Neuronal stem cell (in vitro differentiated cells): ENCODE measurements at places on chromosomes 1 and 21.

DNA sequence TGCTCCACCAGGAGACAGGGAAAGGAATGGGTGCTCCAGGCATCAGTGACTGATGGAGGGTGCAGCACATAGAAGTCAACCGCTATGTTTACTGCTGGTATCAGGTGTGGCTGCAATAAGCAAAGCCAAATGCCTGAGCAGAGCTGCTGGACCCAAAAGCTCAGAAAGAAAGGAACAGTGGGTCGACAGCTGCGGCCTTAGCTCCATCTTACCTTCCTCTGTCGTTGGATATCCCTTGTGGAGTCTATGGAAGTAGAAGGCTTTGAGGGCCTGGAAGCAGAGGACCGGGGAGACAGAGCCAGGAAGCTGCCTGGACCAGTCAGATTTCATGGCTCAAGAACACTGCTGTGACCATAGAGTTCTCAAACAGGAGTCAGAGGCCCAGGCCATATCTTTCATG lies 45.3 kb downstream of the RIMS3 start:
- no peak for DNase-seq

DNA sequence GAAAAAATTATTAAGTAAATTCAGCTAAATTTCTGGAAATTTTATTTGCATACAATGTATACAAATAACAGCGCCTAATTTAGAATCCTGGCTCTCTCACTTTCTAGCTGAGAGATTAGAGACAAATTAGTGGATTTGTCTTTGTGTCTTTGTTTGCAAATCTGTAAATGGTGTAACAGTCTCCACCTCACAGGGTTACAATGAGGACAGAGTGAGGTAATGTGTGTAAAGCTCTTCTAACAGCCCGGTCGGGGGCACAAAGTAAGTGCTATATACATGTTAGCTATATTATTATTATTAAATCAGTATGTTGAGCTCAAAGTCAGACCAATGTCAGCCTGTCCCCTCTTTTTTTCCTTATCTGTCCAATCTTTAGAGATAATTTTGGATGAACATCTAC lies 5.0 kb upstream of the ADAMTSL4 start:
- DNase-seq = no peak

DNA sequence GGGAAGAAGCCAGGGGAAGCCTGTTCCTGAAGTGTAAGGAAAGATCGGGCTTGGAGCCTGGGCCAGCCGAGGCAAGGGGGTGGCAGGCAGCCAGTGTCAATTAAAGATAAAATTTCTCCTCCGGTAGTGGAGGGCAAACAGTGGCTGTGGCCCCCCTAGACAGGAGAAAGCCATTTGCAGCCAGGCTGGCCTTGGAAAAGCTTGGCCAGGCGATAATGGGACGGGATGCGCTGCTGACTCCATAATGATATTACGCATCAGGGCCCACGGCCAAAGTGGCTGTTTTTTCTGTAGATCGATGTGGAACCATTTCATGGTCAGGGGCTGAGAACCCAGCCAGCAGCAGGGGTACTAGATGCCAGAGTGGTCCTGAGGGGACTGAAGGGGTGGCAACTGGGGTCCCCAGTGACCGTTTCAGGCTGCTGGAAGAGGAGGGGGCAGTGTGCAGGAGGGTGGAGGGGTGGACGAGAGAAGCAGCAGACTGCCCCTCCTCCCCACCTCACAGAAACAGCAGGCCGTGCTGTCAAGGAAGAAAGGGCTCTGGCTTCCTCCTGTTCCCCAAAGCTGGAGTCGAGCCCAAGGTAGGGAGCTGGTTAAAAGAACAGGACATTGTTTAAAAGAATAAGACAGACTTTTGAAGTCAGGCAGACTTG lies 25.2 kb downstream of the KCNC4 start:
- no peak for DNase-seq

DNA sequence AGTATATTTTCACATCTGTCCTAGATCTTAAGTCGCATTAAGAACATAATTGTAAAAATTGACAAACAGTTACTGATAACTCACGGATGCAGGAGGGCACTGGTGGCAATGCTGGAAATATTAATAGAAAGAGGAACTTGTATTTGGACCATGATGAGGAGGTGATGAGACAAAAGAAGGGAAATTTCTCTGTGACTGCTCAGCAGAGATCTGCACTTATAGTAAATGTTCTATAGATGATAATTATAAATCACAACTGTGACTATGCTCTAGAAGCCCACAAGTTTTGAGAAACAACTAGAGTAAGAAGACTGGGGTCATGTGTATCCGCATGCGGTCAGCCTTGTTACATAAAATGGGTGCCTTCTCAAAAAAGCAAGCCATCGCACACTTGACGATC lies 8.7 kb upstream of the DUSP12 start:
- DNase-seq = no peak
